ENCODE measurements at places on chromosomes 5 and 9.

DNA sequence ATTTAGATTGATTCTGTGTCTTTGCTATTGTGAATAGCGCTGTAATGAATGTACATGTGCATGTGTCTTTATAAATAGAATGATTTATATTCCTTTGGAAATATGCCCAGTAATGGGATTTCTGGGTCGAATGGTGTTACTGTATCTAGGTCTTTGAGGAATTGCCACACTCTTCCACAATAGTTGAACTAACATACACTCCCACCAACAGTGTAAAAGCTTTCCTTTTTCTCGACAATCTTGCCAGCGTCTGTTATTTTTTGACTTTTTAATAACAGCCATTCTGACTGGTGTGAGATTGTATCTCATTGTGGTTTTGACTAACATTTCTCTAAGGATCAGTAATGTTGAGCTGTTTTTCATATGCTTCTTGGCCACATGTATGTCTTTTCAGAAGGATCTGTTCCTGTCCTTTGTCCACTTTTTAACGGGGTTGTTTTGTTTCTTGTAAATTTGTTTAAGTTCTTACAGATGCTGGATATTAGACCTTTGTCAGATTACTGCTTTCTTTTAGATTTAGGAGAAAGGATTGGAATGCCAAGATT is 125.0 kb upstream of the NR5A1 start:
- DNase-seq: no peak

GRCh38 chr9:97545486-97545885 is 44.0 kb downstream of the TMOD1 start:
- no peak for DNase-seq

- peak; percentile 88 for DNase-seq
Measured at GRCh38 chr5:179679014-179679674, 1.7 kb downstream of the CBY3 start.

GRCh38 chr9:100322954-100323536 is 29.7 kb downstream of the TEX10 start:
- peak; percentile 39 for DNase-seq

- DNase-seq: no peak
Measured at GRCh38 chr5:60630179-60630578, 69.8 kb downstream of the DEPDC1B start.

GRCh38 chr9:36177571-36177970 is 8.4 kb downstream of the CCIN start:
- no peak for DNase-seq

DNA sequence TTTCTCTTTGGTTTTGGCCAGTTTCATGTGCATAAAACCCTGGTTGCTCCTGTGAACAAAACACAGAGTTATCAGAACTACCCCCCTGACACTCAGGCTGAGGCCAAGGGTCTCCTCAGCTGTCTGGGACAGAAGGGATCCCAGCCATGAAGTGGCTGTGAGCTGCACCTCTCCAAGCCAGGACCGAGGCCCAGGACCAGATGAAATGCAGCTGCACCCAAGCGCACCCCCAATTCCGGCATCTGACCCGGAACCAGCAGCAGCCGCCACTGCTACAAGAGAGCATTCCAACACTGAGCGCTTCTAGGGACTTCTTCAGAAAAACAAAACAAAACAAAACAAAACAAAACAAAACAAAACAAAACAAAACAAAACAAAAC is 16.0 kb upstream of the SLC25A51 start:
- DNase-seq: no peak

GRCh38 chr9:137438591-137439157 is 2.5 kb downstream of the ENTPD8 start:
- no peak for DNase-seq

- DNase-seq: no peak
Measured at GRCh38 chr5:60997721-60998120, 52.7 kb downstream of the NDUFAF2 start.

DNA sequence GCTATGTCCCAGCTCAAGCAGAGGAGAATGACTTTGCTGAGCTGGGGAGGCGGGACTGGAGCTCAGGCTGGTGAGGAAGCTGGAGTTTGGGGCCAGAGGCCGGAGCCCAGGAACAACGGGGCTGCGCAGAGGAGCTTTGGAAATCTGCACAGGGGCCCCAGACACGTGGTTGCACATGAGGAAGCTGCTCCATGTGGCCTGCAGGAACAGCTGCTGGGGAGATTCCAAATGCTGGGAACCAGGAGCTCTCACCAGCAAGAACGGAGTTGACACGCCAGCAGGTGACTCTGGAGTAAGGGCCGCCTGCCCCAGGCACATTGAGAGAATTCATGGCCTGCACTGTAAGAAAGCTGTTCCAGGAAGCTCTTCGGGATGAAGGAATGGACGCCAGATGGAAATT is 91.0 kb downstream of the OLFM1 start:
- DNase-seq: no peak

GRCh38 chr5:117633093-117633492 is 1058.5 kb upstream of the SEMA6A start:
- no peak for DNase-seq

DNA sequence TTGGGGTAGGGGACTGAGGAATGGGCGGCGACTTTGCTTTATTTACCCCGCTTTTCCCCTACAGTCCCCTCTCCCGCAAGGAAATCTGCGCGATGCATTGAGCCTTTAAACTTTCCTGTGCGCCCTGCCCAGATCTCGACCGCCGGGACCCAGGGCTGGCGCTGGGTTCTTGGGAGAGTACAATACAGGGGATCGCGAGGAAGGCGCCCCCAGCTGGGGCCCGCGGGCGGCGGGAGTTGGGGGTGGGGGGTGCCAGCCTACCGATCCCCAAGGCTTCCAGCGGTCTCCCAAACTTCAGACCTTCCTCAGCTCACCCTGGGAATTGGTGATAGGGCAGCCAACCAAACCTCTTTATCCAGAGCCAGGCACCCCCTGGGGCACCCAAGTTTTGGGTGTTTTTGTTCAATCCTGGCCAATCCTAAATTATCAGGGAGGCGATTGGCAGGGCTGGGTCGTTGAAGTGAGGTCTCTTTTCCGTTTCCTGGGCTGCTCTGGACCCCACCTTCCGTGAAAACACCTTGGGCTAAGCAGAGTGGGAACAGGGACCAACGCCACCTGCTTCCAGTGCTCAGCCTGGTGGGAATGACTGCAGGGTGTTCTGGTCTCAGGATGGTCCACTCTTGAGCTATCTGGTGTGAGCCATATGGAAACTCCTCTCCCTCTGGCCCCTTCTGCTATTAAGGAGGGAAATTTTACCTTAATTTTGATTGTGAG is 51.4 kb upstream of the DAB2IP start:
- DNase-seq: peak; percentile 43

GRCh38 chr9:14722391-14723035 is at the start of gene CER1:
CER1 (minus strand) TSS chr9:14722733; CDS start chr9:14722672, 61 bp downstream.
- DNase-seq: peak; percentile 91

DNA sequence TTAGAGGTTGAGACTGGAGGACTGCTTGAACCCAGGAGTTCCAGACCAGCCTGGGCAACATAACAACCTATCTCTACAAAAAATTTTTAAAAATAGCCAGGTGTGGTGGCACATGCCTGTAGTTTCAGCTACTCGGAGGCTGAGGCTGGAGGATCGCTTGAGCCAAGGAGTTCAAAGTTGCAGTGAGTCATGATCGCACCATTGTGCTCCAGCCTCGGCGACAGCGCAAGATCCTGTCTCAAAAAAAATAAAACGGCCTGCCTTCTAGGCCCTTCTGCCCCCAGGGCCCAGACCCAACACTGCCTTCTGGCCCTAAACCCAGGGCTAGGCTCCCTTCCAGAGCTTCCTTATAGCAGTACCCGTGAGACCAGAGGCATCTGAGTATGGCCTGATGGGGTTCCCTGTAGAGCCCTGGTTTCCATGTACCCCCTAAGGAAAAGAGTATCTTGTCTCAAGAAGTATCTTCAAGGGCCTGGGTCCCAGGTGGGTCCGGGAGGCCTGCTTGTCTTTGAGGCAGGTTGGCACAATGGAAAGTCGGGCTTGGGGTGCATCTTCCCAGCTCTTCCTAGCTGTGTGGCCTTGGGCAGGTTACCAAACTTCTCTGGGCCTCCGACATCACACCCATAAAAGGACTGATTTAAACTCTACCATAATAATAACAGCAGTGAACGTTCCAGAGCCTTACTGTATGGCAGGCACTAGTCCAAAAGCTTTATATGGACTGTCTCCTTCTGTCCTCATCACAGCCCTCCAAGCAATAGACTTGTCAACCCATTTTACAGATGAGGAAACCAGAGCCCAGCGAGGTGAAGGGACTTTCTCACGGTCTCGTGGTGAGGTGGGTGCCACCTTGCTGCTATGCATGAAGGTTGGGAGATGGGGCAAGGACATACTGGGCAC is 9.6 kb downstream of the LRRC8A start:
- no peak for DNase-seq

- no peak for DNase-seq
Measured at GRCh38 chr5:111495159-111495558, 17.2 kb downstream of the STARD4 start.

DNA sequence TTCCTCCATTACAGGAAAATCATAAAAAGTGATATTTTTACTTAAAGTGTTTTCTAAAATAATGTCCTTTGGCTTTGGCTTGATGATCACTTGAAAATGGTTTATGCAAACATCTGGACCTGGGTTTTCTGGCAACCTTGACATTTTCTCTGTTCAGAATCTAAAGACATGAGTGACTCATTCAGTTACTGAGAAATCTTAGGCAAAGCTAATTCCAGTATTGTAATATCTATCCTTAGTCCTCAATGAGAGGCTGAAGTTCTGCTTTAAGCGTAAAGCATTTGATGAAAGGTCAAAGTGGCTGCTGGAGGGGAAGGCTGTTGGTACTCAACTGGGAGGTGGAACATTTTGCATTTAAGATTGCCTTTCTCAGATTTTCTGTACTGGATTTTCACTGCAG is 2.3 kb downstream of the MAN2A1 start:
- no peak for DNase-seq

GRCh38 chr5:140664359-140665119 is at the start of gene WDR55:
WDR55 (plus strand) TSS chr5:140664904; CDS start chr5:140664913, 9 bp downstream.
- peak; percentile 90 for DNase-seq

- DNase-seq: no peak
Measured at GRCh38 chr9:121217609-121218292, 16.1 kb upstream of the RAB14 start.

DNA sequence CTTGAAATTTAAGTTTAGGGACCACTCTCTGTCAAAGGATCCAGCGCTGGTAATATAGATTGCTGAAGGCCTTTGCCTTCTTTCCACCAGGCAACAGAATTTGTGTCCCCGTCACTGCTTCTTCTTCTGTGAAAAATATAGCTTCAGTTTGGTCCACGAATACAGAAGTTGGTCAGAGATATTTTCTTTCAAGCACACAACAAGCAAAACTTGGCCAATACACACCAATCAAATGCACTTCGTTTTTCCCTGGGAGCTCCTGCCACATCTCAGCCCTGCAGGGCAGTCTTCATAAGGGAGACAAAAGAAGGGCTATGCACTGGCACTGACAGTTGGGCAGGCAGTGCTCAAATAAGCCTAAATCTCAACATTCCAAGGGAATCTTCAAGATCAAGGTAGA is 22.9 kb downstream of the HAVCR2 start:
- DNase-seq: no peak

GRCh38 chr5:36694351-36694750 is 87.9 kb downstream of the SLC1A3 start:
- DNase-seq: no peak

DNA sequence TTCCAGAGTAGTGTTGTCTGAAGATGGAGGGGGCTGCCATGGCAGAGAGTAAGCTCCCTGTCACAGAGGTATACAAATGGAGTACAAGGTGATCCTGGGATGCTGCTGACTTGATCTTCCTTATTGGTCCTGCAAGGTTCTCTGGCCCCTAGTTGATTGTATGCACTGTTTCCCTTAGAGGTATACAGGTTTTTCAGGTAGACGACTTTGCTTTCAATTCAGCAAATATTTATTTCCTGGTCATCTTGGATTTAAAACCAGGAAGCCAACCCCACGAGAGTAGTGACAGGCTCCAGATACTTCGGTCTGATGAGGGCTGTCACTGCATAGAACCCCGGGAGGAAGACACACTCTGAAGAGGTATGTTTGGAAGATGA is 16.5 kb upstream of the TRIM14 start:
- no peak for DNase-seq

GRCh38 chr5:35045280-35045679 is 2.5 kb downstream of the AGXT2 start:
- no peak for DNase-seq

GRCh38 chr9:136249877-136250559 is 4.4 kb upstream of the QSOX2 start:
- peak; percentile 94 for DNase-seq

- no peak for DNase-seq
Measured at GRCh38 chr9:4894076-4894475, 91.0 kb upstream of the JAK2 start.

DNA sequence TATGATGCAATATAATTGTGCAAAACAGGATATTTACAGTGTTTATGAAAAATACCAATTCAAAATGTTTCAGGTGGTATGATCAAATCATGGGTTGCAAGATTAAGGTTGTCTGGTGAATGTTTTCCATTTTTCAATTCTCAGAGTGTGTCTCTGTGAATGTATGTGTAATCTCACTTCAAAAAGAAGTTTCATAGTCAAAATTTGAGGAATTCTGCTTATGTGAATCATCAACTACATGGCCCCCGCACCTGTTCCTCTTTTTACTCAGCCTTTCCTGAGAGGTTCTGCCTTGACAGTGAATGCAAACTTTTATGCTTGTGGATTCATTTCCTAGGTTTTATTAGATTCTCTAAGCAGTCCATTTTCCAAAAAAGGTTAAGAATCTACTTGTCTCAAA is 32.1 kb downstream of the KCTD16 start:
- no peak for DNase-seq

GRCh38 chr5:139058121-139058520 is 140.0 kb downstream of the SIL1 start:
- DNase-seq: no peak

- no peak for DNase-seq
Measured at GRCh38 chr5:124452412-124452811, 294.0 kb downstream of the ZNF608 start.

DNA sequence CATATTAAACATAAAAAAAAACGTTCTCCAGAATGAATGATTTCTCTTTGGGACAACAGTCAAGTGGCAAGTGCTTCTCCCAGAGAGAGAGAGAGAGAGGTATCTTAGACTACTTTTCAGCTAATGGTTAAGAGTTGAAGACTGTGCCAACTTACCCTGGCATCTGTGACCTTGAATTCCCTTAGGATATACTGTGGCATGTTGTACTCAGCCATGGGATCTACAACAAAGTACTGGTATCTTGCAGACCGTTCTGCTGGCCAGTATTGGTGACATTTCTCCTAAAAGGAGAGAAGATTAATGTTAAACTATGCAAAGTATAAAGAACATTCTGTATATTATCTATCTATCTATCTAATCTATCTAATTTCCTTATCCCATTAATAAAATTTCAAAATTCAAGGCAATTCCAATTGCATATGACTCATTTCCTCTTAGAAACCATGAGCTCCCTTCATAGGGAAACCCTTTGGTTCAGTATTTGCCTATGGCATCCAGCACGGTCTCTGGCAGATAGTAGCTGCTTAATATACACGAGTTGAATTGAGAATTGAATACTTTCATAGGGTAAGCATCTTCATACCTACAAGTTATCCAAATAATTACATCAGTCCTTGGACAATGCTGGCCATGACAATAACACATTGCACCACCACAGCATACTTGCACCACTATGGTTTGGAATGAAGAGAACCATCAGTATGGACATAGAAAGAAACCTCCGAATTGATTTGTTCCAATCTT is 539.4 kb upstream of the DMAC1 start:
- no peak for DNase-seq

Measured in NCI-H1417 (cell line).